PC-9 (cell line): ENCODE measurements at places on chromosomes 16 and 17.

GRCh38 chr16:11752856-11753255, 10.2 kb upstream of the TXNDC11 start:
- DNase-seq: no peak

GRCh38 chr16:14527411-14528044, 102.5 kb downstream of the PARN start:
- no peak for DNase-seq

- no peak for DNase-seq
These were observed 11.1 kb downstream of the MGAT5B start for GRCh38 chr17:76879254-76879653.

DNA sequence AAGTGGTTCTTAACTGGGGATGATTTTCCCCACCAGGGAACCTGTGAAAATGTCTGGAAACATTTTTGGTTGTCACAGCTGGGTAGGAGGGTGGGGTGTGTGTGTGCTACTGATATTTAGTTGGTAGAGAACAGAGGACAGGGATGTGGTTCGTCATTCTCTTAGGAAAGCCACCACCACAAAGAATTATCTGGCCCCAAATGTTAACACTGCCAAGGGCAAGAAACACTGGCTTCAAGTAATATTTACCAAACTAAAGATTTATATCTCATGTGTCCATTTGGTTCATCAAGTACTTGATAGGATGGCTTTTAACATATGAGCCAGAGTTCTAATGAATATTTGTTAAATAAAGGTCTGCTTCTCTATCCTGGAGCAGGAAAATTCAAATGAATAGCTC, 19.5 kb downstream of the MPHOSPH6 start:
- DNase-seq: no peak

DNA sequence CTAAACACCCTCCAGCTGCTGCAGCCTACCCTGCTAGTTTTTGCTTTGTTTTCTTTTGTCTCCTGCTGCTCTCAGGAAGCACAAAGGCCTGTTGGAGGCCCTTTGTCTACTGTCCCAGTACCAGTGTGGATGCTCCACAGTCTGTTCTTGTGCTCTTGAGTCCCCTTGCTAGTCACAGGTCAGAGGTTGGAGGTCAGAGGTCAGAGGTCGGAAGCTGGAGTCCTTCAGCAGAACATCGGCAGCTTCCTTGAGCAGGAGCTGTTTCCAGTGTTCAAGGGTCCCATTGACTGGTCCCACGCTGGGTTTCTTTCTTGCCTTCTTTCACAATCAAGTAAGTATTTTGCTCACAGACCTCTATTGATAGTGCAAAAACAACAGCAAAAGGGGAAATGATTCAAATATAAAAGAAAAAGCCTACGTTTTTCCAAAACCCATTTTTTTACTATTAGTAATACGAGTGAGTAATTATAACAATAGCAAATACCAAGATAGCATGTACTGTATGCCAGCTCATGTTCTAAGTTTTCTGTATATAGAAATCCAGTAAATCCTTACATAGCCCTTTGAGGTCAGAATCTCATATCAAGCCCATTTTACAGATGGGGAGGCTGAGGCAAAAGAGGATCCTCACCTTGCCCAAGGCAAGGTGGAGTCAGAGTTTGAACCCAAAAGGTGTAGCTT, 10.9 kb upstream of the IL34 start:
- no peak for DNase-seq

- DNase-seq: no peak
These were observed 793 bp downstream of the COG7 start for GRCh38 chr16:23452221-23452571.

- DNase-seq: no peak
These were observed 250.6 kb upstream of the ZFHX3 start for GRCh38 chr16:73298562-73298961.

DNA sequence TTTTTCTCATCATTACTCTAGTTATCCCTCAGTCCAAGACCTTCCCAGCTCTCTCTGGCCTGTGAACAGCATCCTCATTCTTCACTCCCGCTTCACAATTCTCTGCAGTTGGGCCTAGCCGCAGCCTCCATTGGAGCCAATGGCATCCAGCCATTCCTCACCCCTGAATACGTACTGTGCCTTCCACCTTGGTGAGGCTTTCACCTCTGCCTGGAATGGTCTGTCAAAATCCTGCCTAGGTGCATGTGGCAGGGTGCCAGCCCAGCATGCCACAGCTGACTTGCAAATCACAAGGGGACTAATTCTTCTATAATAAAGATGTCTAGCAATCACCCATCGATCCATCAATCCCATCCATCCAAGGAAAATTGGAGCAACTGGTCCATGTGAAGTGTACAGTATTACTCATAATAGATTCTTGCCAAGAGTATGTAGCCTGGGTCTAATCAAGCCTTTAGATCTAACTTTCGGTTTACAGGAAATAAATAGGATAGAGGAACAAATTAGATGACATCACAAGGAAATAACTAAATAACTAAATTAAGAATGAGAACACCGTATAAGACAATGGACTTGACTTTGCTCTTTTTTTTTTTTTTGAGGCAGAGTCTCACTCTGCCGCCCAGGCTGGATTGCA, 5.1 kb upstream of the CX3CL1 start:
- DNase-seq: peak; percentile 94

DNA sequence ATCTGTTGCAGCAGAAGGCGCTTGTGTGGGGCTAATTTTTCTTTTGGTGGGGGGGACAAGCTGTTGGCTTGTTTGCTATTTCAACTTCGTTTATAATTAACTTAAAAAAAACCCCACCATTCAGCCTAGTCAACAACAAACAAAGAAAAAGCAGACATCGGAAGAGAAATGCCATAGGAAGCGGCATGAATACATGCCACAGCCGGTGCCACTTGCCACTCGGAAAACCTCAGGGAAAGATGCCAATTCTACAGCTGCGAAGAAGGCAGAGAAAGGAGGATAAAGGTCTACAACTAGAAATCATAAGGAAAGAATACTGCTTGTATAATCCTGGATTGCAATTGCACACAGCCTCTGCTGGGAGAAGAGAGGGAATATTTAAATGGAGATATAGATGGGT, 254.4 kb upstream of the PMFBP1 start:
- no peak for DNase-seq

GRCh38 chr16:68369697-68370580, 59.1 kb downstream of the PRMT7 start:
- DNase-seq: no peak

- DNase-seq: peak; percentile 41
These were observed 11.9 kb upstream of the SP6 start for GRCh38 chr17:47862621-47863440.

DNA sequence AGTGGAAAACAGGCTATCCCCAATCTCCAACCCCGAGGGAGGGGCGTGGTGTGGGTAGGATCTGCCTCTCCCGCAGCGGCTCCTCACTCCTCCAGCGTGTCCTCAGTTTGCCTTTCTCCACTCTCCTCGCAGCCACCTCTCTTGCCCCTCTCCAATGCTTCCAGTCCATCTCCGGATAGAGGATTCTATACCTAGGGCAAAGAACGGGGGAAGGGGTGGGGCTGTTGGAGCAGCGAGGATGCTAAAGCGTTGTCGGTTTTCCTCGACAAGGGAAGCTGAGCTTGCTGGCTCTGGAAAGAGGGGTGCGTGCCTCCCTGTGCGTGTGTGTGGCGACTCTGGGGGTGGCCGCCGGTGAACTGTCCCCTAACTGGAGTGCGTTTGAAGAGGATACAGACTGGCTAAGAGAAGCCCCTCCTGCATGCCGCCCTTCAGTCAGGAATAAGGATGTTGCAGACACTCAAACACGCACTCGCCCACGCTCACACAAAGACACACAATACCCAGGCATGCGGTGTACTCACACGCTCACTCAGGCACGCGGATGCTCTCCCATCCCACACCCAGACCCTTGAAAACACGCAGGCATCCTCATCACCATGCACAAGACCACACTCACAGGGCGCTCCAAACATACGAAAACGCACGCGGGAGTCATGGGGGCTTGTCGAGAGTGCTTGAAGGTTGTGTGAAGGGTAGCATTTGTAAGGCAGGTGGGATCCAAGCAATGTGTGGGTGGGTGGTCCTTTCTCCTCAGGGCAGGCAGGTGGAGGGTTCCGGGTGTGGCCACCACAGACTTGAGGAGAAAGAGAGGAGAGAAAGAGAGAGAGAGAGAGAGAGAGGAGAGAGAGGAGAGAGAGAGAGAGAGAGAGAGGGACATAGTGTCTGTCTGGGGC, 655 bp upstream of the GPR139 start:
- DNase-seq: no peak

- DNase-seq: peak; percentile 59
These were observed 3.6 kb upstream of the WDR81 start for GRCh38 chr17:1720856-1721386.

- DNase-seq: no peak
These were observed 73.3 kb downstream of the ABCC12 start for GRCh38 chr16:48082516-48082915.

DNA sequence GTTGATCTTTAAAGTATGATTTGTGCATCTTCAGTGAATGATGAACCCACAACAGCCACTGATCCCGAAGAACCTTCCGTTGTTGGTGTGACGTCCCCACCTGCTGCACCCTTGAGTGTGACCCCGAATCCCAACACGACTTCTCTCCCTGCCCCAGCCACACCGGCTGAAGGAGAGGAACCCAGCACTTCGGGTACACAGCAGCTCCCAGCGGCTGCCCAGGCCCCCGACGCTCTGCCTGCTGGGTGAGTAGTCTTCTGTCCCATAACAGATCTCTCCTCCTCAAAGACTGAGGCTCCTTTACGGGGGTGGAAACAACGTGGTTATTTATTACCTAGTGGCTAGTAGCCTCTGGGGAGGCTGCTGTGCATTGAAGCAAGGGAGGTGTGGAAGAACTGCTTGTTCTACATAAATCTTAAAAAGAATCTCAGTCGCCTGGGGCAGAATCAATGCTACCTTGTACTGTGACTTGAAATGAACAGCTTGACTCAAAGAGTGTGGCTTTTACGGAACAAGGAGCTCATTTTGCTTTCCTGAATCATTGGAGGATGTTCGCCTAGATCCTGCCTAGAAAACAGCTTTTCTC, 63.0 kb upstream of the CLEC18A start:
- no peak for DNase-seq

DNA sequence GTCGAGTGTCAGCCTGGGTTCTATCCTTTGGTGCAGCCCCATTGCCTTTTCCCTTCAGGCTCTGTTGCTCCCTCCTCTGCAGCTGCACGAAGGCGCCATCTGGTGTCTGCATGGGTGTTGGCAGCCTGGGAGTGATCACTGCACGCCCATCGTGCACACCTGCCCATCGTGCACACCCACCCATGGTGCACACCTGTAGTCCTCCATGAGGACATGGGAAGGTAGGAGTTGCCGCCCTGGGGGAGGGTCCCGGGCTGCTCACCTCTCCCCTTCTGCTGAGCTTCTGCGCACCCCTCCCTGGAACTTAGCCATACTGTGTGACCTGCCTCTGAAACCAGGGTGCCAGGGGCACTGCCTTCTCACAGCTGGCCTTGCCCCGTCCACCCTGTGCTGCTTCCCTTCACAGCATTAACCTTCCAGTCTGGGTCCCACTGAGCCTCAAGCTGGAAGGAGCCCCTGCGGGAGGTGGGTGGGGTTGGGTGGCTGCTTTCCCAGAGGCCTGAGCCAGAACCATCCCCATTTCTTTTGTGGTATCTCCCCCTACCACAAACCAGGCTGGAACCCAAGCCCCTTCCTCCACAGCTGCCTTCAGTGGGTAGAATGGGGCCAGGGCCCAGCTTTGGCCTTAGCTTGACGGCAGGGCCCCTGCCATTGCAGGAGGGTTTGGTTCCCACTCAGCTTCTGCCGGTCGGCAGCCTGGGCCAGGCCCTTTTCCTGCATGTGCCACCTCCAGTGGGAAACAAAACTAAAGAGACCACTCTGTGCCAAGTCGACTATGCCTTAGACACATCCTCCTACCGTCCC, 2.9 kb downstream of the CTRL start:
- no peak for DNase-seq

DNA sequence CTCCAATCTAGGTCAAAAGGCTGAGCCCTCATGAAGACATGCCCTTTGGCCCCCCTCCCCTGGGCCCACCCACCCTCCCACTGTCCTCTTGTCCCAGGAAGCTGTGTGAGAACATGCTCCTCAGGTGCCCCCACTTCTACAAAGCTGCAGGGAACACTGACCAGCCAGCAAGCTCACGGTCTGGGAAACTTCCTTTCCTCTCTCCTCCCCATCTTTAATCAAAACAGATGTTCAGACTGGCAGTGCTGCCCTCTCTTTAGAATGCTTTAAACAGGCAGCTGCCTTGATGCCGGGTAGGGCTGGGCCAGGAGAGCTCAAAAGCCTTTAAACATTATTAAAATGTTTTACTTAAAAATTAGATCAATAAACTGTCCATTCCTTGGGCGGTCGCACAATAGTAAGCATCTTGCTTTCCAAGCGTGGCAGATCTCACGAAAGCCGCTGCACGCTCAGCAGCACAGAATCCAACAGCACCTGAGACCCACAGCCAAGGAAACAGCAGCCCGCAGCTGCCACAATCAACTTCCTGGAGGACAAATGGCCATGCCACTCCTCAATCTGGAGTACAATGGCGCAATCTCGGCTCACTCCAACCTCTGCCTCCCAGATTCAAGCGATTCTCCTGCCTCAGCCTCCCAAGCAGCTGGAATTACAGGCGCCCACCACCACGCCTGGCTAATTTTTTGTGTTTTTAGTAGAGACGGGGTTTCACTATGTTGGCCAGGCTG, 399.2 kb downstream of the SLC39A11 start:
- DNase-seq: no peak

GRCh38 chr16:75192606-75193264, 14.2 kb downstream of the CTRB2 start:
- peak; percentile 54 for DNase-seq

GRCh38 chr16:19164285-19164684, 3.8 kb upstream of the SYT17 start:
- no peak for DNase-seq

- DNase-seq: no peak
These were observed 528 bp upstream of the NOL11 start for GRCh38 chr17:67717192-67717623.

- no peak for DNase-seq
These were observed 1.1 kb downstream of the HSD17B1 start for GRCh38 chr17:42553866-42554249.

GRCh38 chr17:68612209-68612922, 11.2 kb upstream of the FAM20A start:
- DNase-seq: no peak

DNA sequence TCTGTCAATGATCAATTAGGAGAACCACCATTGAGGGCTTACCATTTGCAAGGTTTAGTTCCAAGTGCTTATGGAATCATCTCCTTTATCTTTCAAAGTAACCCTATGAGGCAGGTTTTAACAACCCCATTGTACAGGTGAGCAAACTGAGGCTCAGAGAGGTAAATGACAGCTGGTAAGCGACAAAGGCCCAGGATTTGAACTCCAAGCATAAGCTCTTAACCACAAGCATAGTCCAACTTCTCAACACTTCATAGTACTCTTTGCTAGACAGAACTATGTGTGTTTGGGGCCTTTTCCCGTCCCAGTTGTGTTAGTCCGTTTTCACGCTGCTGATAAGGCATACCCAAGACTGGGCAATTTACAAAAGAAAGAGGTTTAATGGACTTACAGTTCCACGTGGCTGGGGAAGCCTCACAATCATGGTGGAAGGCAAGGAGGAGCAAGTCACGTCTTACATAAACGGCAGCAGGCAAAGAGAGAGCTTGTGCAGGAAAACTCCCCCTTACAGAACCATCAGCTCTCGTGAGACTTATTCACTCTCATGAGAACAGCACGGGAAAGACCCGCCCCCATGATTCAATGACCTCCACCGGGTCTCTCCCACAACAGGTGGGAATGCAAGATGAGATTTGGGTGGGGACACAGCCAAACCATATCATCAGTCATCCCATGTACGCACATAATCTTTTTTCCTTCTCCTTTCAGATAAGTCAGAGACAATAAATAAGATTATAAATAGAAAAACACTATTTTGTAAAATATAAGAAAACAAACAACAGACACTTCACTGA, 6.4 kb downstream of the RPH3AL start:
- DNase-seq: no peak

GRCh38 chr16:88318521-88318920, 64.2 kb upstream of the ZNF469 start:
- DNase-seq: no peak
